Dorsolateral prefrontal cortex (tissue), 122 donors: ENCODE measurements at places on chromosomes 13 and 19. TPM values are rescaled to one million over a fixed set of nuclear protein-coding genes. Genes with fewer than 3 reads are reported as not detected.

Gene TRAPPC2B
- total RNA-seq, result 12.7 TPM

Gene CBARP
- total RNA-seq, result 22.8 TPM

Gene MCEMP1
- 0.68 TPM for total RNA-seq

Gene CGB7
- total RNA-seq, result not detected

Gene ZFP82
- 13.7 TPM for total RNA-seq

Gene C5AR1
- total RNA-seq, result 5.6 TPM

GRCh38 chr13:33178209-33178840 is 107.2 kb downstream of the STARD13 start:
- no peak for DNase-seq

- no peak for DNase-seq
Observed at GRCh38 chr19:37999309-38000213, 92.6 kb downstream of the SIPA1L3 start.

GRCh38 chr13:59261928-59262488 is 901.7 kb downstream of the DIAPH3 start:
- DNase-seq, result no peak

GRCh38 chr13:52929846-52930245 is 81.4 kb upstream of the PCDH8 start:
- no peak for DNase-seq

DNA sequence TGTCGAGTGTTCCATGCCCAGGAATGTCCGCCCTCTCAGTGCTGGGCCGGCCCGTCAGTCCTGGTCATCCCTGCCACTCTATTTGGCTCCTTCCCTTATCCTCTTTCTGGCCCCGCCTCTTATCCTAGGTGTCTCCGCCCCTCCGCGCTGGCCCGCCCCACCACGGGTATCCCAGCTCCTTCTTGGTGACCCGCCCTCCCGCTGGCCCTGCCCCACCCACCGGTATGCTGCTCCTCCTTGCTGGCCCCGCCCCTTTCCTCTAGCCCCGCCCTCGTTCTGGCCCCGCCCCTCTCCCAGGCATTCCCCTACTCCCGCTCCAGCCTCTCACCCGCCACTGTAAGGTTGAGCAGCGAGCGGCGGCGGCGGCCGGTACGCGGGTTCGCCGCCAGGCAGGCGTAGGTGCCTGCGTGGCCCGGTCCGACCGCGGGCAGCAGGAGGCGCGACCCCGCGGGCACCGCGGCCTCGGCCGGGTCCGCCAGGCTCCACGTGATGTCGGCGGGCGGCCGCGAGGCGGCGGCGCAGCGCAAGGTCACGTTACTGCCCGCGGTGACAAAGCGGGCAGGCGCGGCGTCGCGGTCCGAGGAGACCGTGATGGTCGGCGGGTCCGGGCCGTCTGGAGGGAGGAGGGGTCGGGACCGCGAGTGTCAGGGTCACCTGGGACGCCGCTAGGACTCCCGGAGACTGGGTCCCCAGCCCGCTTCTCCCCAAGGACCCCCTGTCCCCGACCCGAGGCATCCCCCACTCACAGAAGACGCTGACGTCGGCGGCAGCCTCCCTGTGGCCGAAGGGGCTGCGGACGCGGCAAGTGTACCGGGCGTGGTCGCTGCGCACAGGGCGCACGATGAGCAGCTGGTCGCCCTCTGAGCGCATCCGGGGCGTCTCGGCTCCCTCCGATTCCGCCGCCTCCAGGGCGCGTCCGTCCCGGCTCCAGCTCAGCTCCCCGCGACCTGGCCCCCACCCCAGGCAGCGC is 2.0 kb downstream of the VSIG10L start:
- peak; percentile 97 for DNase-seq

DNA sequence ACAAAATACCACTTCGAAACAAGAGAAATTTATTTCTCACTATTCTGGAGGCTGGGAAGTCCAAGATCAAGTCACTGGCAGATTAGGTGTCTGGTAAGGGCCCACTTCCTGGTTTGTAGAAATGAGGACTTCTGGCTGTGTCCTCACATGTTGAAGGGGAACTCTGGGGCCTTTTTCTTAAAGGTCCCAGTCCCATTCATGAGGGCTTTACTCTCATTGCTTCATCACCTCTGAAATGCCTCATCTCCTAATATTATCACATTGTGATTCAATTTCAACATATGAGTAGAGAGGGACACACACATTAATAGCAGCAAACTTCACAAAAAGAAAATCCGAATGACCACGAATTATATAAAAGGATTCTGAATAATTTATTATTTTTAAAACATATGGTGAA is 21.6 kb upstream of the SIGLEC14 start:
- DNase-seq, result no peak

DNA sequence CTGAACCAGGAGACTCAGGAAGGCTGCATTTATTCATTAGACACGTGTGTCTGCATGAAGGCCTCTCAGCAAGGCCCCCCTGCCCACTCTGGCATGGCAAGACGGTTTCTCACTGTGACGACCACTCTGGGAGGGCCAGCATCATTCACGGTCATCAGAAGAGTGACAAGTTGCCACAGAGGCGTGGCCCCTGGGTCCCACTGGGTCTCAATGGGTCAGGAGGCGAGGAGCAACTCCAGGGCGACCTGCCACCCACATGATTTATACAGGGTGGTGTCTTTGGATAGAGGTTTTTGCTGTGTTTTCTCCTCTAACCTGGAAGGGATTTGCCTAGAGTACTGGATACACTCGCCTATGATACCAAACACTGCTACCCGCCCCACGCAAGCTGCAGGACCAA is 60.7 kb downstream of the KLF2 start:
- DNase-seq, result no peak

DNA sequence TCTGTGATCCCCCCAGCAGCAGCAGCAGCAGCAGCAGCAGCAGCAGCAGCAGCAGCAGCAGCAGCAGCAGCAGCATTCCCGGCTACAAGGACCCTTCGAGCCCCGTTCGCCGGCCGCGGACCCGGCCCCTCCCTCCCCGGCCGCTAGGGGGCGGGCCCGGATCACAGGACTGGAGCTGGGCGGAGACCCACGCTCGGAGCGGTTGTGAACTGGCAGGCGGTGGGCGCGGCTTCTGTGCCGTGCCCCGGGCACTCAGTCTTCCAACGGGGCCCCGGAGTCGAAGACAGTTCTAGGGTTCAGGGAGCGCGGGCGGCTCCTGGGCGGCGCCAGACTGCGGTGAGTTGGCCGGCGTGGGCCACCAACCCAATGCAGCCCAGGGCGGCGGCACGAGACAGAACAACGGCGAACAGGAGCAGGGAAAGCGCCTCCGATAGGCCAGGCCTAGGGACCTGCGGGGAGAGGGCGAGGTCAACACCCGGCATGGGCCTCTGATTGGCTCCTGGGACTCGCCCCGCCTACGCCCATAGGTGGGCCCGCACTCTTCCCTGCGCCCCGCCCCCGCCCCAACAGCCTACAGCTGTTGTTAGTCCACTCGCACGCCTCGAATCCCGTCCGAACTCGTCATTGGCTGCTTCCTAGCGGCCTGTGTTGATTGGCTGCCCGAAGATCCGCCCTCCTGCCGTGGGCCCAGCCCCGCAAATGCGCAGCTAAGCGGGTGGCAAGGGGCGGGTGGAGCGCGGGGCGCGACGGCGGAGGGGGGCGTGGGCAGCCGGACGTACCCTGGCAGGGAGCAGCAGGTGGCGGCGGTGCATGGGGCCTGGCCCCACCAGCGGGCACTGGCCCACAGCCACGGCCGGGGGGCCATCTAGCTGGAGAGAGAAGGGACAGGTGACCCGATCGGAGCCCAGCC is 1.4 kb upstream of the SIX5 start:
- DNase-seq, result peak; percentile 90

DNA sequence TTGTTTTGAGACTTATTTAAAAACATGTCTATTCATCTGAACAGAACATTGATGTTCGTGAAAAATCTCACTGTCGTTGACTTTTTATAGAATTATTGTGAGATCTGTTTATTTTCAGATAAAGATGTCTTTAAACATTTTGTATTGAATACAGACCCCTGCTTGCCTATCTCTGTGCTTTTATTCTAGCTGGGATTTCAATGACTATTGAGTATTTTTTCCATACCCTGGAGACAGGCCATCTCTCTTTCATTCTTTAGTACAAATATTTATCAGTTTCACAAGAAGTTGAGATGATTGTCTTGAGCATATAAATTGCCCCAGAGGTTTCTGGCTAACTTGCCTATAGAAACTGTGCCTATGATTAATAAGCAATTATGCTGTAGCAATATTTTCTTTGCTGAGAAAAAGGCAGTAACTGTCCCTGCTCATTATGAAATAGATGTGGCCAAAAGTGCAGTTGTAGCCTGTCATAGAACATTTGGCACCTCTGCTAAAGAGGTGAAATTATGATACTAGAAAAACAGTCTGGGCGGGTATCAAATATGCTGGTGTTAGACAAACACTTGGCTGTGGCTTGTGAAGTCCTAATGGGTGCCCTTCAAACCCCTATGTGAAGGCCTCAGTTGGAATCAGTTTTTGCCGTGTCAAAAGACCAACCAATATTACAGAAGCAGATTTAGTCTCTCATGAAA is 360.6 kb downstream of the HS6ST3 start:
- no peak for DNase-seq

- DNase-seq, result no peak
Observed at GRCh38 chr13:114128348-114128623, 4.1 kb downstream of the RASA3 start.

GRCh38 chr19:43674596-43674995 is 4.6 kb upstream of the PLAUR start:
- DNase-seq, result no peak

DNA sequence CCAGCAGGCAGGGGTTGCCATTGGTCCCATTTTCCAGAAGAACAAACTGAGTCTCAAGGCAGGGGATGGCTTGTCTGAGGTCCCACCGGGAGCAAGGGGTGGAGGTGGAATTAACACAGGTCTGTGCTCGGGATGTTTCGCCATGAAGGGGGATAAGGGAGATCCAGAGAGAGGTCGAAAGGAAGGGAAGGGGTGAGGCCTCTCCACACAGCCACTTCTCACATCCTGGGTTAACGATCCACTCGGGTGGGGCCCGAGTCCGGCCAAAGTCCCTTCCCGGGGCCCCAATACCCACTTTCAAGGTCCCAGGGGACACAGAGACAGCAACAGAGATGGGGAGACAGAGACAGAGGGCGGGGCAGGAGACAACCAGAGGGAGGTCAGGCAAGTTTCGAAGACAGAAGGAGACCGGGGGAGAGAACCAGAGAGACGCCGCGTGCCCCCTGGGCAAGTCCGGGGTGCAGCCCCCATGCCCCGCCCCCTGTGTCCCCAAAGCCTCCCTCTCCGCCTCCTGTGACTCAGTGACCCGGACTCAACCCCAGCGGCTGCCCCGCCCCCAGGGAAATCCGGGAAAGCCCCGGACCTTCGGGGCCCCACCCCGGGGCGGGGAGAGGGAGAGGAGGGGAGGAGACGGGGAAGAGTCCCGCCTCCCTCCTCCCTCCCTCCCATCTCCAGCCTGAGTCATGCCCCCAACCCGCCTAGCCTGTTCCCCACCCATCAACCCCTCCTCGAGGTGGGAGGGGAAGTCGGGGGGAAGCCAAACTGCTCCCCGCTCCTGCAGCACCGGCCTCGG is 1.4 kb upstream of the BCL3 start:
- DNase-seq, result no peak

GRCh38 chr19:49378512-49378911 is 9.5 kb upstream of the KASH5 start:
- DNase-seq, result no peak

DNA sequence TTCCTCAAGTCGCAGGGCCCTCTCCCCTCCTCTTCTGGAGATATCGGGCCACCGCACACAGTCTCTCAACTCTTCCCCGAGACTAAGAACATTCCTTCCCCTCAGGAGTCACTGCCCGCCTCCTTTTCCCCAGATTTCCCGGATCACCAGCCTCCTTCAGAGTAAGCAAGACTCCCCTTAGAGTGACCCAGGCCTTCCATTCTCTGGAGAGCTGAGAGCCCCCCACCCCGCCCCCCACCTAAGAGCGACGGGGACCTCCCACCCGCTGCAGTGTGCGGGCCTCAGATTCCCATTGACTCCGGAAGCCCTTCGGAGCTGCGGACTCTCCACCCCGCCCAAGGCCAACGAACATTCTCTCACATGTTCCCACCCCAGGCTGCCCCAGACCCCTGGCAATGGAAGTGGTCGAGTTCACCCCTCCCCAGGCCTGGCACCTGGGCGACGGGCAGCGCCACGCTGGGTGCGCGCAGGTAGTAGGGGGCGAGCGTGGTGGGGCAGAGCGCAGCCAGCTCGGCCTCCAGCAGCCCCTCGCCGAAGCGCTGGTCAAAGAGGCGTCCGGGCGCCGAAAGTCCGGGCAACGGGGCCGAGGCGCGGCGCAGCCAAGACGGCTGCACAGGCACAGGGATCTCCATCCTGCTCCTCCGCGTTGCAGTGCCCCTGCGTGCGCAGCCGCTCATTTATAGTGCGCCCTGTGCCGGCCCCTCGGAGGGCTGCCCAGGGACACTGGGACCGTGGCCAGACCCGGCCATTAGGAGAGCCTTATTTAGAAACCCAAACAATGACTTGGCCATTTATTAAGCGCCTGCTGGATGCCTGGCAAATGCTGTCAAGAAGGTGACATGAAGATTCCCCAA is at the start of gene HSPB6:
HSPB6 (minus strand) TSS at position 653 of the 854 bp plus-strand sequence; CDS start at position 632, 21 bp downstream.
- DNase-seq, result no peak

DNA sequence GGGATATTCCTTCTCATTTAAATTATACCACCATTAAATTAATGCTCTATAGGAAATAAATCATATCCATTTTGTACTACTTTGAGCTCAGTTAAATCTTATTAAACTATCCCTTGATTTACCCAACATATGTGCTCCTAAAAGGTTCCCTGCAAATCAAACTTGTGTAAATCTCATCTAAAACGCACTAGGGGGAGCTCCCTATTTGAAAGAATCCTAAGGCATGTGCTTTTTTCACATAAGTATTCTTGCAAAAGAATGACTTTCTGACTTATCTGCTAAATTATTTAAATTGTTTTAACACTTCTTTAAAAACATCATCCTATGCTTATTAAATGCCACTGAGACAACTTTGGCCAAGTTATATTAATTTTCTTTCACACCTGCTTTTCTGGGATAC is 7.9 kb downstream of the INTS6 start:
- DNase-seq, result no peak

DNA sequence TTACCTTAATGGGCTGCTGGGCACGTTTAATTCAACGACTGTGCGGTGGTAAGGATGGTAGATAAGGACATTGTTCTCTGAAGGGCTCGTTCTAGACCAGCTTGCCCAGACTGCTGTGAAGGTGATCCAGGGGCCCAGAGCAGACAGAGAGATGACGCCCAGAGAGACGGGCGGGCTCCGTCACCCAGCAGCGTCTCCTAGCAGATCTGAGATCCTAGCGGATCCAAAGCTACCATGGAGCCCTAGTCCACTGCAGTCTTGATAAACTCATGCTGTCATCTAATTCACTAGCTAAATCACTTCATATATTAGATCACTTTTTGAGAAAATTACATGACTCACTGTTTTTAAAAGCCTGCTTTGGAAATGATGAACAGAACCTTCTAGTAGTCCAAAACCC is 21.5 kb downstream of the COL4A2 start:
- no peak for DNase-seq

GRCh38 chr13:94494026-94494425 is 14.5 kb upstream of the DCT start:
- no peak for DNase-seq

GRCh38 chr13:112161521-112162301 is 94.8 kb downstream of the SOX1 start:
- DNase-seq, result no peak

- DNase-seq, result no peak
Observed at GRCh38 chr13:50677258-50677657, 166.2 kb downstream of the DLEU7 start.
